Coronary artery (tissue), 2 donors: ENCODE measurements at places on chromosomes 4 and X.

GRCh38 chr4:52407545-52407944 lies 251.6 kb downstream of the USP46 start:
- no peak for DNase-seq

GRCh38 chr4:70958681-70959080 lies 34.8 kb upstream of the DCK start:
- DNase-seq: no peak

DNA sequence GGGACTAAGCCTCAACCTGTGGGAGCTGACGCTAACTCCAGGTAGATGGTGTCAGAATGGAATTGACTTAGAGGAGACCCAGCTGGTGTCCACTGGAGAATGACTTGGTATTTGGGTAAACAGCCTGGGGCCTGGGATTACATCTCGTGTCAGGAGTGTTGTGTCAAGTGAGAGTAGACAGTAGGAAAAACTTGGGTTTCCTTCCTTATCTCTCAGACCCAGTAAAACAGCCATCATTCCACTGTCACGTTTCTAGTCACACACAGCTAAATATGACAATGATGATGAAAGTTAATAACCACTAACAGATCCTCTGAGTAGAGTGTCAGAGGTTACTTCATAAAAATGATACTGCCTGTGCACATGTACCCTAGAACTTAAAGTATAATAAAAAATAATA lies 13.8 kb downstream of the ZNF674 start:
- no peak for DNase-seq

DNA sequence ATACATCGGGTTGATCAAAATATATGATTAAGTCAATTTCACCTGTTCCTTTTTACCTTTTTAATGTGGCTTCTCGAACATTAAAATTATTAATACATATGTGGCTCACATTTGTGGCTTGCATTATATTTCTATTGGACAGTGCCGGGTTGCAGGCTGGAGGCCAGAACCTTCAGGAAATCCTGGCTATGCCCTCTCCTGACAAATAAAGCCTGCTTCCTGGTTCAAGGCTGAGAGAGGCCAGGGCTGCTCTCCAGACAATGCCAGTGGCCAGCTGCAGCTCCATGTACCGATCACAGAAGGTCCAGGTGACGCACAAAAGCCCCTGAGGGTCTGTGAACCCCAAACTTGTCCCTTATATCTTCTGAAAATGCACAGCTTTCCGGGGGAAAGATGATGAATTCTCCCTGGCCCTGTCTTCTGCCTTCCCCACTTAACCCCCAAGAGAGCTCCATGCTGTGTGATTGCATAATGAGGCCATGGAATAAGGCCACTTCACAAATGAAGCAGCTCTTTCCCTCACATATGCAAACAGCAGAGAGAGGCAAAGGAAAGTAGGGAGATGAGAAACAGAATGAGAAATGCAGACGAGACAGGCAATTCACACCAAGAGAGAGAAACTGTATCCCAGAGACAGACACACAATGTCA lies 241.2 kb downstream of the BCOR start:
- no peak for DNase-seq

DNA sequence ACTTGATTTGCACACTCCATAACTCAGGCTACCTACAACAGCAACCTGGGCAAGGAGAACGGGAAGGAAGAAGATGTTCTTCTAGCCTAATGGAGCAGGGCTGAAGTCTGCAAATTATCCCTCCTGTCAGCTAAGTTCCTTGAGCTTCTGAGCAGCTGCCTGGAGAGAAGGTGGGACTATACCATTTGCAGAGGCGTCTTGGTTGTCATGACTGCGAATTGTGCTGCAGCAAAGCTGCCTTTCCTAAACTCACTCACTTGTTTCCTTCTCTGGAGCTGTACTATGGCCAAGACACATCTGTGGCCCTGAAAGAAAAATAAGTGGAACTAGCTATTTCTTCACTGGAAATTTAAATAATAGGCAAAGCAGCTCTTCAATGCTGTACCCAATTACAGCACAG lies 682.4 kb upstream of the GRIA3 start:
- DNase-seq: no peak

GRCh38 chr4:135050086-135050717 lies 848.6 kb upstream of the PABPC4L start:
- DNase-seq: no peak

DNA sequence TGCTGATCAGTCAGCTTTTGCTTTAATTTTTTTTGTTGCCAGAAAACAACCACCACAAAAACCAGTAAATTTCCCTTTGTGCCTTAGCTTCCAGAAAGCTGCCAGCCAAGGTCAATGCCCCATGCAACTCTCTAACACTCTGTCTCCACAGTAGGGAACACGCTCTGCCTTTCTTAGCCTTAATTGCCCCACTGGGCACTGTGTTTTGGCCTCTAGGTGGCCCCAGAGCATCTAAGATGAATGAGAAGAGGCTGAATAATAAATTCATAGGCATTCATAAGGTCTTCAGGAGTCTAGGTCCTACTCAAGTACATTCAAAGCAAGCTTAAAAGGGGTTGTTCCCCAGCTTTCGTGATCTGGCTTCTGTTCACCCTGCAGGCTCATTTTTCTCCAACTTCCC lies 57.7 kb upstream of the PASD1 start:
- no peak for DNase-seq

DNA sequence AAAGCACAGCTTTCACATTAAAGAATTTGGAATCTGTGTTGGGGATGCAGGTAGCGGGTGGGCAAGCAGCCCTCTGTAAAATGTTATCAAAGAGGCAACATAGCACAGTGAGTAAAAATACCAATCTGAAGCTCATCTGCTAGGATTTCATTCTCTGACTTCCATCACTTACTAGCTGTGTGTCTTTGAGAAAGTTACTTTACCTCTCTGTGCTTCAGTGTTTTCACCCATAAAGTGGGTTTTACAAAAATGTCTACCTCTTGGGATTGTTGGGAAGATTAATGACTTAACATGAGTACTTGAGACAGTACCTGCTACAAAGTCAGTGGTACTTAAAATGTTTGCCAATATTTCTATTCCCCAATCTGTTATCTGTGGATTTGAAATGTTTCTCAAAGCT lies 7.9 kb upstream of the DCUN1D4 start:
- DNase-seq: no peak
